ELR (cell line): ENCODE measurements at places on chromosomes 3 and 15.

DNA sequence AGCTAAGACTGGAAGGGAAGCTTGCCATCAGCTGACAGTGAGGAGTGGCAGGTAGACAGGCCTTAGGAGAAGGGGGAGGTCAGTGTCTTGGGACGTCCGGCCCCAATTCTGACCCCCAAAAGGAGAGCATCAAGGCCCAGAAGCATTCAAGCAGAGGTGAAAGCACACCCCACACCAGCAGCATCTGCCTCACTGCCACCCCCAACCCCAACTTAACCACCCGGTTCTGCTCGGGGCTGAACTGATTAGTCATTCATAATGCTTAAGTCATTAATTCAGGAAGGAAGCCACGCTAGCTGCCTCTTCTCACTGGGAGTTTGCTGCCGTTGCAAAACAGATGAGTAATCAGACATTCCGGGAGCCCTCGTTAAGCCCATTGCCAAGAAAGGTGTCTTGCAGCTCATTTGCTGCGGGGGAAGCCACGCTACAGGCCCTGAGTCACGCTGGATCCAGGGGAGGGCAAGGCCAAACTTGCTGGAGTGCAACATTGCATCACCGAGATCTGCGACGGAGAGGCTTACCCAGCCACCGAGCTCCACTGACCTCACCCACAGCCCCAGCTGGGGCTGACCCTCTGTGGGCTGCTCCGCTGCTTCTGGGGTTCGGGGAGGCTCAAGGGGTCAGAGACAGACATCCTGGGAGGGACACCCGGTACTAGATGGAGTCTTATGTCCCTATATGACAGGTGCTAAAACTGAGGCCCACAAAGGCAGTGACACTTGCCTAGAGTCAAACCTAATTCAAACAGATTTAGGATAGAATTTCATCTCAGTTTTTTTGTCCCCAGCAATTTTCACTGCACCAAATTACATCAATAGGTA, 46.4 kb upstream of the HES1 start:
- DNase-seq = peak; percentile 98

- no peak for DNase-seq
Measured at GRCh38 chr3:134874737-134875413, 79.8 kb downstream of the EPHB1 start.

DNA sequence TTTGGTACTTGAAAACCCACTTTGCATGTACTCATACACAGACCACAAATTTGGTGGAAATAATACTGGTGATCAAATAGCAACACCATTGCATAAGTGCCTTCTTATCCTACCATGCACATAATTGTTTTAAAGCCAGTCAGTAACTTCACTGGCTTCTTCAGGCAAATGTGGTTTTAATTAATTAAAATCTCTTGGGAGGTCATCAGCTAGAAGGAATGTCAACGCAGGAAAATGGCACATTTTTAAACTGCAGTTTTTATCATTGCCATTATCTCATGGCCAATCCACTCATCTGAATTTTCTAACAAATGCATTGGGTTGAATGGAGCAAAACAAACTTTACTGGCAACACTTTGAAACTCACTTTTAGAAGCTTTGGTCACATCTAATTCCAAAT, 105.7 kb upstream of the ZPLD1 start:
- no peak for DNase-seq

GRCh38 chr15:42511007-42511391, 15.6 kb downstream of the SNAP23 start:
- peak; percentile 69 for DNase-seq

DNA sequence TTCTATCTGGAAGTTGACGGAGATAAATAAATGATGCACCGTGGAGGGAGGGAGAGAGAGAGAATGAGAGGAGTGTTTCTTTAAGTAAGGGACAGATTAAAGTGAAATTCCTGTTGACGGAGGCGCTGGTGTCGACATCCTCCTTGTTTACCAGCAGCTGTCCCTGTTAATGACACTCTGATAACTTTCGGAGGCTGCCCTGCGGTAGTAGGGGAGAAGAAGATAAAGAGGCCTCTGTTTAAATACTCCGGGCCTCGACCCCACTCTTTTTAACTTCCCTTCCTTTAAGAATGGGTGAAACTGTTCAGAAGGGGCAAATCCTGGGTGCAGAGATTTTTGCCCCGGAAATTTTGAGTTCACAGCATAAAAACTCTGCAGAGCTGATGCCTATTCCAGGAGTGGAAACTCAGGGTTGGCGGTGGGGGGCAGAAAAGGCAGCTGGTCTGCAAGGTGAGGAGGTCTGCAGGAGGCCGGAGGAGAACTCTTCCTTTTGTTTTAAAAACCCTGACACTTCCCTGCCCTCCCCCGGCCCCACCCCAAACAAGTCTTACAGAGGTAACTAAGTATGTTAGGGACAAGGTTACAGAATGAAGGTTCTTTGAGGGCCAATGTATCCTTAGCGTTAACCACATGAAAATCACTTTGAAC, 276.6 kb upstream of the NR2F2 start:
- DNase-seq = no peak

GRCh38 chr3:146454796-146455195, 14.6 kb downstream of the PLSCR2 start:
- DNase-seq = no peak

DNA sequence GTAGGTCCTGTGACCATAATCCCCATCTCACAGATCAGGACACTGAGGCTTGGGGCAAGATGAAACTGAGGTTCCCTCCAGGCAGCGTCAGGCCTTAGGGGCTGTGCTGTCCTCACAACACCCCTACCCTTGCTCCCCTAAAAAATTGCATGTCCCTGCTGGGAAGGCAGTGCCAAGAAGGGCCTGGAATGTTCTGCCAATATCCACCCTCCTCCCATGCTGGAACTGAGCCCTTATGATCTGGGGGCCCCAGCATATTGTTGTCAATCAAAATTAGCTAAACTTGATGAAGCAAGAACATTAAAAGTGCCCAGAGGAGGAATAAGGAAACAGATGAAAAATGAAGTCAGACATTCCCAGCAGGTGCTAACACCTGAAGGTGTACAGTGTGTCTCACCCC, 13.4 kb upstream of the RTP3 start:
- no peak for DNase-seq

GRCh38 chr3:29067007-29067406, 213.9 kb upstream of the RBMS3 start:
- peak; percentile 66 for DNase-seq

DNA sequence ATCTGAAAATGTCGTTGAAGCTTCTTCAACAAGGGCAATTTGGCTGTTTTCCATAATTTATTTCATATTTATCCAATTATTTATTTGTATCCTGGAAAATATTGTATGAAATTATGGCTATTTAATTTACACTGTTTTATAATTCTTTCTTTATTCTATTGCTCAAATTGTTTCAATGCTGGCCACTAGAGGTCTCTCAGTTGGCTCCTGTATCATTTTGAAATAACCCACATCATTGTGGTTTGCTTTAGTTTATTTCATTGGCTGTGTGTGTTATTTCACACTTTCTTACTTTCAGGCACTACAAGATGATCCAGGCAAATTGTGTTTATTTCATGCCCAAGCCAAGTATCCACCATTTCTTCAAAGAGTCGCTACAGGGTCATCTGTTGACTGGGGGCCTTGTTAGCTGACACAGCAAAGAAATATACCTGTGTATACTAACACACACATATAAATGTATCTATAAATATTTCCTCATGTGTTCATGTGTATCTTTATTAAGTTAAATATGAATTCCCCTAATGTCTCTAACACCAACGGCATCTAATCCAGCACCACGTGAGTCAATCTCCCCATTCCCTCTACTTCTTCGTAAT, 86.2 kb downstream of the NPAP1 start:
- peak; percentile 5 for DNase-seq

GRCh38 chr3:111616417-111617105, 21.4 kb upstream of the ZBED2 start:
- peak; percentile 40 for DNase-seq

DNA sequence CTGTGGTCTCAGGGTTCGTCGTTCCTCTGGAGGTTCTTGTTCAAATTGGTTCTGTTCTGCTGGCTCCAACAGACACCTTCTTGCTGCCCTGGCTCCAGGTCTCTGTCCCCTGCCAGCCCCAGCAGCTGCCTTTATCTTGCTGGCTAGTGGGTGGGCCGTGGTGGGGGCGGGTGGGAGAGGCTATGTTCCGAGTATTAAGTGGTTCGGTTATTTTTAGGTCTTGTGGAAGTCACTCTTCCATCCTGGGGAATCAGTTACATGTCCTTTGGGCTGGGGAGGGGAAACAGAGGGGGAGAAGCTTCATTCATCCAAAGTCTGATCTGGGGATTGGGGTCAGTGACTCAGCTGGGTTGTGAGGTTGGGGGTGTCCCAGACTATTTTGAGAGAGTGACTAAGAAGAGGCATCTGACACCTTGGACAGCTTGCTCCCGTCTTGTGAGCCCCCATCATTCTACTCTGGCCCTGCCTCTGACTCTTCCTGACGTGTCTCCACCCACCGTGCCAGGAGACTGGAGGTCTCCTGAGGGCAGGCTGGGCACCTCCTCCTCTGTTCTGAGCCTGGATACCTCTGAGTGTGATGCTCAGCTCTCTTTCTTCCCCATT, at the start of gene XIRP1:
TSS of gene XIRP1 (minus strand) at position 106 of the 603 bp plus-strand sequence. CDS start 3,150 bp downstream, outside the sequence.
- peak; percentile 17 for DNase-seq

DNA sequence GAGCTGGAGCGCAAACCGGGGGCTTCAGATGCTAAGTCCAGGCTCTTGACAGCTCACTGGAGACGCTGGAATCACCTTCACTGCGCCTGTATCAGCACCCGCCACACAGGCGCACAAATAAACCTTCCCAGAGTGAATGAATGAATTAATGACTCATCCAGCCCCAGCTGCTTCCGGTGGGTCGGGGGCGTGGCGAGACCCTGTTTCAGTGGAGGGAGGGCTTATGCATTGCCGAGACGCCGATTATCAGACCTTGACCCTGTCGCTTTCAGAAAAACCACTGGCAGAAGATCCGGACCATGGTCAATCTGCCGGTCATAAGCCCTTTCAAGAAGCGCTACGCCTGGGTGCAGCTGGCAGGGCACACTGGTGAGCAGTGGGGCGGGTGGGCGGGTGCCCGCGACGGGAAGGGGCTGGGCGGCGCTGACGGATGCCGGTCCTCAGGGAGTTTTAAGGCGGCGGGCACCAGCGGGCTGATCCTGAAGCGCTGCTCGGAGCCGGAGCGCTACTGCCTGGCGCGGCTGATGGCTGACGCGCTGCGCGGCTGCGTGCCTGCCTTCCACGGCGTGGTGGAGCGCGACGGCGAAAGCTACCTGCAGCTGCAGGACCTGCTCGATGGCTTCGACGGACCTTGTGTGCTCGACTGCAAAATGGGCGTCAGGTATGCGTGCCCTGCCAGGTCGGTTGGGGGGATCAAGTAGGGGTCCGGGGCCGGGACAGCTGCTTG, 7.7 kb downstream of the ITPKA start:
- no peak for DNase-seq

- DNase-seq = no peak
Measured at GRCh38 chr3:94402126-94402525, 339.3 kb downstream of the NSUN3 start.
